ENCODE measurements at places on chromosomes 3 and 15. TPM values are rescaled to one million over a fixed set of nuclear protein-coding genes. Genes with fewer than 3 reads are reported as not detected.

Gene RAD51
- polyA plus RNA-seq, result 2.5 TPM

Gene P4HTM
- polyA plus RNA-seq, result 10.7 TPM

Gene PARP9
- 17.1 TPM for polyA plus RNA-seq

Gene BMF
- 1.0 TPM for polyA plus RNA-seq

Gene CSTA
- 12,533 TPM for polyA plus RNA-seq

Gene CTXN2
- not detected for polyA plus RNA-seq

Gene TUSC7
- not detected for polyA plus RNA-seq

Gene TRIP4
- polyA plus RNA-seq, result 14.7 TPM

Gene COX5A
- polyA plus RNA-seq, result 196 TPM

Gene CCDC39
- polyA plus RNA-seq, result not detected

Gene PPM1L
- polyA plus RNA-seq, result 2.7 TPM

Gene GABRR3
- polyA plus RNA-seq, result not detected

Gene ANKRD34C
- not detected for polyA plus RNA-seq

Gene FAM174B
- polyA plus RNA-seq, result 3.7 TPM

Gene ARPIN
- 6.8 TPM for polyA plus RNA-seq

Gene RPL39L
- polyA plus RNA-seq, result 1.4 TPM

Gene LDHAL6B
- polyA plus RNA-seq, result not detected

Gene GOLGA6L10
- 2.9 TPM for polyA plus RNA-seq

Gene TNFAIP8L3
- polyA plus RNA-seq, result 9.0 TPM

Gene FOXB1
- polyA plus RNA-seq, result not detected

Gene LRRC15
- polyA plus RNA-seq, result 0.04 TPM

Gene GOLGA8G
- polyA plus RNA-seq, result not detected

Gene FBXO45
- polyA plus RNA-seq, result 7.0 TPM

Gene CPEB1
- polyA plus RNA-seq, result 0.79 TPM

Gene PCOLCE2
- 1.4 TPM for polyA plus RNA-seq

Gene AADACL2
- polyA plus RNA-seq, result 0.33 TPM

Gene HYAL3
- 5.1 TPM for polyA plus RNA-seq

Gene ADAMTS9
- 3.3 TPM for polyA plus RNA-seq

Gene PLA2G4D
- polyA plus RNA-seq, result 4.5 TPM

Gene GOLGA6A
- 0.02 TPM for polyA plus RNA-seq

Gene ARGFX
- polyA plus RNA-seq, result not detected

Gene LCTL
- polyA plus RNA-seq, result not detected

Gene THRB
- 1.4 TPM for polyA plus RNA-seq

Gene NEIL1
- 13.2 TPM for polyA plus RNA-seq

Gene USP8
- 18.6 TPM for polyA plus RNA-seq

Gene PLA2G4F
- polyA plus RNA-seq, result 21.8 TPM

All from esophagus (tissue), 2 donors.